ENCODE measurements at places on chromosomes 2 and 18.

DNA sequence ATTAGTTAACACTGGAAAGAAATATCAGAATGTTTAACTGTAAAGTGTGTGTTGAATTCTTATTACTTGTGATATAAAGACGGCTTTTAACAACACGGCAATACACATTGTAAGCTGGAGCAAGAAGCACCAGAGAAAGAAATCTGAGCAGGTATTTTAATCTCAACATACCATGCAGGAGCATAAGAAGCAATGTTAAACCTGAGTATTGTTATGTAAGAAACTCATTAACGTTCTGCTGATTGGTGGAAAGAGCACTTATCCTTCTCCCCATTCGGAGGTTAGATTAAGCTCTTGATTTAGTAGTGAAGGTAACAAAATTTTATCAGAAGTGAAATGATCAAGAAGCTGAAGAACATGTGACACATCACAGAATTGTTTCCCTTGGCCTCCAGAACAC lies 107.4 kb downstream of the EPC2 start:
- no peak for DNase-seq

GRCh38 chr2:200609028-200609614 lies 23.3 kb downstream of the AOX1 start:
- DNase-seq = peak; percentile 53

GRCh38 chr2:67463810-67464209 lies 66.7 kb downstream of the ETAA1 start:
- DNase-seq = peak; percentile 15

GRCh38 chr2:62142054-62142453 lies 53.9 kb upstream of the B3GNT2 start:
- no peak for DNase-seq

GRCh38 chr2:236696834-236697233 lies 127.2 kb downstream of the ACKR3 start:
- no peak for DNase-seq

GRCh38 chr18:13661779-13662256 lies 64.5 kb downstream of the FAM210A start:
- no peak for DNase-seq

GRCh38 chr2:215461836-215462532 lies 26.1 kb upstream of the FN1 start:
- DNase-seq = no peak

- no peak for DNase-seq
Measured at GRCh38 chr18:58345875-58346274, 283.0 kb downstream of the ALPK2 start.

- no peak for DNase-seq
Measured at GRCh38 chr2:197356136-197356535, 45.6 kb upstream of the ANKRD44 start.

DNA sequence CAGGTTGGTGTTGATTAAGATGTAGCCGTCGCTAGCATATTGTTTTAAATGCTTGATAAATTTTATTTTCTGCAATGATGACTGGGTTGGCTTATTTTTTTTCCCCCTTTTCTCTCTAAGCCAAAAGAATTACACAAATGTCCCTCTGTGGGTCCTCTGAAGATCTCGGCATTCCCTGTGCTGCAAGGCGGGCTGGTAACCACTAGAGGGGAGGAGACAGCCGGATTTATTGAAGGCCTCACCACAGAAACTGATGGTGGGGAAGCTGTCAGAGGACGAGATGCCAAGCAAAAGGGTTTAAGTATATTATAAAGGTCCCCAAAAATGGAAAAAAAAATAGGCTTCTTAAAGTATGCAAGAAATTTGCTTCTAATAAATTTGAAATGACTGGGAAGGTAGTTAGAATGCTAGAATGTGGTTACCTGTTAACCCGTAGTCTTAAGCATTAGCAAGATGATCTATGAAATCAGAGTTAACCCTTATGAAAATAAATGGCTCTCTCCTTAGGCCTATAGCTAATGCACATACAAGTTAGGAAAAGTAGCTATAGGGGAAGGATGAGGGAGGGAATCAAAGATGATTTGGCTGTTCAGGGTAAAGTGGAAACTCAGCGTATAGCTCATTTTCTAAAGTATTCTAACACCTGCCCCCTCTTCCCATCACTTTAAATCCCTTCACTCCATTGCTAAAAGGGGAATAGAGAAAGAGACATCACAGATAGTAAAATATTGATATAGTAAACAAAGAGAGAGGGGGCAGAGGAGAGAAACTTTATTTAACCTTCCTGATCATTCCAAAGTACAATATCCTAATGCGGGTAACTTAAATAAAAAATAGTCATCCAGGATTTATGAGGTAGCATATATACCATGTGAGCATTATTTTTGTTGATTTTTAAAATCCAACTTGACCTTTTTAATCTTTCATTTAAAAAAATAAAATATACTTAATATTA lies 894.5 kb upstream of the POU3F3 start:
- no peak for DNase-seq

- DNase-seq = no peak
Measured at GRCh38 chr18:73613706-73614340, 533.8 kb downstream of the FBXO15 start.

GRCh38 chr2:218999881-219000568 lies 6.8 kb upstream of the CRYBA2 start:
- DNase-seq = no peak

DNA sequence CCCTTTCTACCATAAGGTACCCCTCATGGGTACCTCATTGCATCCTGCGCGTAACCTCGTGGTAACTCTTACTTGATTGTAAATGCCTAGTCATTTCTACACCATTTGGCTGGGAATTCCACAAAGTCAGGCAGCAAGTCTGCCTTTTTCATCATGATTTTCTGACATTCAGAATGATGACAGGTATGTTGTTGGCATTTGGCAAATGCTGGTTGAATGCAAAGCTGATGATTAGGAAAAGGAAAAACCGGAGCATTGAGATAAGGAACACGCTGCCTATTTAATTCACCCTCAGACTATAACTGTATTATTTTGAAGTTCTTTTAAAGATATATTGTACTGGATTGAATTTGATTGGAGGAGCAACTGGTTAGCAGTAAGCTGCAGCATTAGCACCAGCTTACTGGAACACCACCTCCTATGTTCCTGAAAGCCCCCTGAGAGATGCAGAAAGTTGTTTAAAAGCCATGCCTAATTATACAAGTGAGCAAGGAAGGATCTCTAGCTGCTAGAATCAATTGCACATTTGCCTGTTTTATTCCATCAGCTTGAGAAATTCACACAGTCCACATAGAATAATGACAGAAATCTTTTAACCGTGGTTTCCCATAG lies 520.1 kb downstream of the LRP1B start:
- no peak for DNase-seq

DNA sequence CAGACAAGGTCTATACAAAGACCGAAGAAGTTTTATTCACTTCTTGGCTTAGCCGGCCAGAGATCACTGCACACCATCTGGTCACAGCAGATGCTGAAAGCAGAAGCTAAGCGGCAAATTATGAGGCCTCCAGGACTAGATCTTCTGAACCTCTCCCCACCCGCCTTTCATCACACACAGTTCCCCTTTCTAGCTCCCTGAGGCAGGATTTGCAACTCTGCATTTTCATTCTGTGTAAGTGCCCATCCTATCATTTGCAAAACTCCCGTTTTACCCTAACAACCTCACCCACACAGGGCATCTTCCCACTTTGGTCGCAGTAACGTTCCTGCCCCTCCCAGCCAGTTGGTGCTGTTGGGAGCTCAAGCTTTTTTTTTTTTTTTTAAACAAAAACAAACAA lies 3.1 kb upstream of the MOB1A start:
- peak; percentile 29 for DNase-seq

DNA sequence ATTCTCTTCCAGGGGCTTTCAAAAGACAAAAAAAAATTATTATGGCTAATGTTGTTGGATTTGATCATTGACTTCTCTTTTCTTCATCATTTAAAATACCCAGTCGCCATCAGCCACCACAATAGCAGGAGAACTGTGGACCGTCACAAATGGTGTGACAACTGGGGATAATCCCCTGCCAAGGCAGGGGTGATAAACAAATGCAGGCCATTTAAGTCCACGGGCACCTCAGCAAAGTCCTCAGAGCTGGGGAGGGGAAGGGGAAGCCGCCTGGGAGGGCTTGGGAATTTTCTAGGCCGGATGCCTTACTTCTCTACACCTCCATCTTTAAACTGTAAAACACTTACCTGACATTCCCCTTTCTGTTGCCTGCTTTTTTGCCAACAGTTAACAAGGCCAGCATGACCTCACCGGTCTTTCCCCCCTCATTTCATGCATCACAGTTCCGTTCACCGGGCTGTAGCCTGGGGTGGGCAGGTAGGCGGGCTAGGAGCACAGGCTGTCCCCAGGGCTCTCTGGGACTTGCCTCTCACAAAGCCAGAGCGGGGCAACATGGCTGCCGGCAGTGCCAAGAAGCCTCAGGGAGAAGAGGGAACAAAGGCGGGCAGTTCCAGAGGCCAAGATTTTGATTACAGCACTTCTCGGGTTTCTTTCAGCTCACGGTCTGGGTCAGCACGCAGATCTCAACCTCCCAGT lies 820.4 kb downstream of the BCL11A start:
- DNase-seq = peak; percentile 4

GRCh38 chr2:229980431-229981184 lies 58.3 kb downstream of the FBXO36 start:
- DNase-seq = peak; percentile 5

- no peak for DNase-seq
Measured at GRCh38 chr2:64799592-64800252, 146.0 kb upstream of the SERTAD2 start.

- no peak for DNase-seq
Measured at GRCh38 chr2:168030862-168031624, 216.4 kb downstream of the STK39 start.

- no peak for DNase-seq
Measured at GRCh38 chr2:234305846-234306245, 191.0 kb downstream of the ARL4C start.

- DNase-seq = no peak
Measured at GRCh38 chr2:7753777-7754176, 836.6 kb downstream of the RNF144A start.

- DNase-seq = no peak
Measured at GRCh38 chr2:171547256-171547655, 25.0 kb downstream of the CYBRD1 start.

DNA sequence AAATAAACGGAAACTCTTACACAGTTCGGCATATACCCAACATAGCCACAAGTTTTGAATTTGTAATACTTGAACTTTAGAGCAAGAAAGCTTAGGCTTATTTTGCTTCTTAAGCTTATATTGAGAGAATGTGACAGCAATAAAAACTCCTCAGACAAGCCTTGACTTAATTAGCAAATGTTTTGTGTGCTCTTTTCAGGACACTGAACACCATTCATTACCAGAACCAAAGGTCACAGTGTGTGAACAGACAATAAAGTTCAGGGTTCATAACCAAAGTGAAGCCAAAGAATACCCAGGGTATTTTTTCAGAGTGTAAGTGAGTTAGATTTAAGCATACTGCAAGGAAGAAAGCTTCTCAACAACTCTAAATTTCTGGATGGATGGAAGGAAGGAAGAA lies 605.8 kb downstream of the METTL4 start:
- DNase-seq = no peak

GRCh38 chr2:42072349-42073118 lies 24.7 kb downstream of the PKDCC start:
- DNase-seq = peak; percentile 91

DNA sequence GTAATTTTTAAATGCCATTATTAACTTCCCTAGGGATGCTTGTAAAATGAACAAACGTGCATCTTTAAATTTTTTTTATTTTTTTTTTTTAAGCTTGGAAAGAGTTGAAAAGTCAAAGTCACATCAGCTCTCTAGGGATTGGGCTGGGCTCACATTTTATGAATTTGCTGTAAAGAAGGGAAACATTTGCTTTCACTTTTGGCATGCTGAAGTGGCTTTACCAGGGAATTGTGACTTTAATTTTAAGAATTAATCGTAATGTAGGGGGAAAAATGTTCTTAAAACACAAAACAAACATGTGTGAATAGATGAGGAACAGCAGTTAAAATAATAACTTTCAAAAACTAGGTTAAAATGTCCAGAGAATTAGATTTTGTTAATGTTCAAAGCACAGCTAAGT lies 123.0 kb downstream of the AGAP1 start:
- no peak for DNase-seq

DNA sequence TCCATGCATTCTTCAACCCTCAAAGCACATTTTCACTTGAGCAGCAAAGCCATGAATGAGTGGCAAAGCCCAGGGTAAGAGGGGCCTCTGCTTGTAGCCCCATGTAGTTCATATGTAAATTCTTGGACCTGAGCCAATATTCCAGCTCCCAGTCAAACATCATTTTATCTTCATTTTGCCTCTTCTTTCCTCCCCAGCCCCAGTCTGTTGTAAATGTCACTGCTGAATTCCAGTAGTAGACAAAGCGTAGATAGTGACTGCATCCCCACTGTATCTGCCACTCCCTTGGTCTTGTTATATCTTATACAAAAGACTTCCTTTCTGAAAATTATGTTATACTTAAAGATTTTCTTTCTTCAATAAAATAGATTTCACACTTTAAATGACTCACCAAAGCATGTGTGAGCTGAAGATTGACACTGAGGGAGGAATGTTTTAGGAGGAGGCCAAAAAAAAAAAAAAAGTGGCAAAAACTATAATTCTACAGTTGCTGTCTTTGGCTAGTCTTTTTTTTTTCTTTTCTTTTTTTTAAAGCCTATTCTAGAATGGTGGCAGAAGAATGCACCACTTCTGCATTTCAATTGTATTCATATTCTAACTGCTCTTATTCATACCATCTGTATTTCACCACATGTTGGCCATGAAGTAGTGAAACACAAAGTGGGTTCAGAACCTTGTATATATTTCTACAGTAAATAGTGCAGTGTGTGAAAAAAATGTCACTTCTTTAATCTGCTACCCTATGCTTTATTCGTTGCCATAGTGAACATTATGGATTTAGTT lies 306.1 kb downstream of the CPS1 start:
- DNase-seq = no peak

DNA sequence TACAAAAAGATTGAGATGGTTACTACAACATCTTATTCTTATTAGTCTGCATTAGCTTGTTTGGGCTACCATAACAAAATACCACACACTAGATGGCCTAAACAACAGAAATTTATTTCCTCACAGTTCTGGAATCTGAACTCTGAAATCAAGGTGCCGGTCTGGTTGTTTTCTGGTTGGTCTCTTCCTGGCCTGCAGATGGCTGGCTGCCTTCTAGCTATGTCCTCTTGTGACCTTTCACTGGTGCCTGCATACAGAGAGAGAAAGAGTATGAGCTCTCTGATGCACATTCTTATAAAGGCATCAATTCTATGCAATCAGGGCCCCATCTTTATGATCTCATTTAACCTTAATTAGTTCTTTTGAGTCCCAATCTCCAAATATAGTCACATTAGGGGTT lies 696.5 kb downstream of the TDRD15 start:
- no peak for DNase-seq

GRCh38 chr2:29520001-29520400 lies 401.4 kb downstream of the ALK start:
- no peak for DNase-seq

GRCh38 chr2:29021886-29022285 lies 40.8 kb downstream of the TOGARAM2 start:
- DNase-seq = no peak

GRCh38 chr2:54767921-54768320 lies 44.5 kb downstream of the EML6 start:
- DNase-seq = no peak

- DNase-seq = no peak
Measured at GRCh38 chr2:58387701-58388100, 146.6 kb upstream of the FANCL start.
